ENCODE measurements at places on chromosomes 2 and 18.

- DNase-seq, result no peak
Observed at GRCh38 chr2:160507046-160507407, 13.4 kb upstream of the RBMS1 start.

DNA sequence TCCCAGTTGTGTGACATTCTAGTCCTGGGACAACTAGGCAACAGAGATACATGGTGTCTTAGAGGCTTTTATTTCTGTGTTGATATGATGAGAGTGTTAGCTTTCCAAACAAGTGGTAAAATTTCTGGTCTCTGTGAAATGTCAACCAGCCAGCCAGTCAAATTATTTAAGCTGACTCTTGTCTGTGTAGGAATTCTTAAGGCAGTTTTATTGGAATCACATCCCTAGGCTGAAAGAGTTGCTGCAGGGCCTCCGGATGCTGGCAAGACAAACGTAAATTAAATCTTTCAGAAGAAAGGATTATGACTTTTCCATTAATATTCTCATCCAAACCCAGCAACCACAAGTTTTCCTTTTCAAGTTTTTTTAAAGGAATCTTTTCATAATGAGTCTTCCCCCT is 44.6 kb downstream of the SERPINB7 start:
- DNase-seq, result no peak

GRCh38 chr2:62362561-62362960 is 143.4 kb downstream of the TMEM17 start:
- no peak for DNase-seq

DNA sequence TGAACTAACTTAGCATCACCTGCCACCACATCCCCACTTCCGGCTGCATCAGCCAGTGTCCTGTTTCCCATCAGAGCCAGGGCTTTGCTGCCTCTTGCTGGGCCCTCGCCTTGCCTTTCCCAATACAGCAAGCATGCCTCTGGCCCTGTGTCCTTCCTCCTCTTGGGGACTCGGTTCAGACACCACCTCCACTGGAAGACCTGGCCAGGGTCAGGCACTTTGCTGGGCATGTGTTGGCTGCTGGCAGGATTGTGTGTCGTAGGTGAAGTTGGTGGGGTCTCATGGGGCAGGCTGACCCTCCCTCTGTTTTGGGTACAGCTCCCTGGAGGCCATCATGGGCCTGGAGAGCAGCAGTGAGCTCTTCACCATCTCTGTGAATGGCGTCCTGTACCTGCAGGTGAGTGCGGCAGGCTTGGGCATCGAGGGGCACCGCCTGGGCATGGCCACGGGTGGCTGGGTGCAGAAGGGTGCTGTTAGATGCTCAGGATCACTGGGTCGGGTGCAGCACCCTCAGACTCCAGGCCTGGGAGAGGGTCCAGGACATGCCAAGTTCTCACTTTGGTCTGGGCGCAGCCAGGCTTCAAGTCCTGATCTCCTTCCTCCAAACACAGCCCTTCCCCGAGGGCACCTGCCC is 6.6 kb downstream of the ERFE start:
- DNase-seq, result no peak

DNA sequence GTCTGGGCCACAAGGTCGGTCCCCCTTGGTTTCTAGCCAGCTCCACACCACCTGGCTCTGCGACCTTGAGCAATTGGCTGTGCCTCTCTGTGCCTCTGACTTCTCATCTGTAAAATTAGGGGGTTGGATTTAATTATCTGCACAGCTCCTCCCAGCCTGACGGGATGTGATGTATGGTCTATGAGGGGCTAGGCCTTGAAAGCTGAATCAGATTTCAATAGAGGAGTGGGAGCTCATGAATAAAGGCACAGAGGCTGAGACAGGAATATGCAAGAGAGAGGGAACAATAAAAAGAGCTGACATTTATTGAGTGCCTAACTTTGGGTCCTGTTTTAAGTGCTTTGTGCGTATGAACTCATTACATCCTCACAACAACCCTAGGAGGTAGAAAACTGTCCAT is 104.7 kb downstream of the ALK start:
- DNase-seq, result no peak

DNA sequence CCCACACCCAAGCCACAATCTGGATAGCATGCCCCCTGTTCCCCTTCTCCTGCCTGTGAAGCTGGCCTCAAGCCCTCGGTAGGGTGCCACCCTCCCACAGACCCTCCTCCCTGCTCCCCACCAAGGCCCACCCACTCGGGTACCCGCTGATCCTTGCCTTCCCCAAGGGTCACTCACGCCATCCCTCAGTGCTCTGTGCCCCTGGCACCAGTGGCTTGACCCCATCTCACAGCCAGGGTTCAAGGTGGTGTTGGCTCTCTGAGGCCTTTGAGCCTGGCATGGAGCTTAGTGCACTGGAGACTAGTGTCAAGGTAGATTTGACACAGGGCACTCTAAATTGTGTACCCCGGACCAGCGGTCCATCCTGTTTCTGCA is 11.9 kb downstream of the ADRA2B start:
- DNase-seq, result no peak

- no peak for DNase-seq
Observed at GRCh38 chr18:69400253-69400975, at the start of gene DOK6. Gene DOK6 (plus strand): TSS chr18:69400888.

DNA sequence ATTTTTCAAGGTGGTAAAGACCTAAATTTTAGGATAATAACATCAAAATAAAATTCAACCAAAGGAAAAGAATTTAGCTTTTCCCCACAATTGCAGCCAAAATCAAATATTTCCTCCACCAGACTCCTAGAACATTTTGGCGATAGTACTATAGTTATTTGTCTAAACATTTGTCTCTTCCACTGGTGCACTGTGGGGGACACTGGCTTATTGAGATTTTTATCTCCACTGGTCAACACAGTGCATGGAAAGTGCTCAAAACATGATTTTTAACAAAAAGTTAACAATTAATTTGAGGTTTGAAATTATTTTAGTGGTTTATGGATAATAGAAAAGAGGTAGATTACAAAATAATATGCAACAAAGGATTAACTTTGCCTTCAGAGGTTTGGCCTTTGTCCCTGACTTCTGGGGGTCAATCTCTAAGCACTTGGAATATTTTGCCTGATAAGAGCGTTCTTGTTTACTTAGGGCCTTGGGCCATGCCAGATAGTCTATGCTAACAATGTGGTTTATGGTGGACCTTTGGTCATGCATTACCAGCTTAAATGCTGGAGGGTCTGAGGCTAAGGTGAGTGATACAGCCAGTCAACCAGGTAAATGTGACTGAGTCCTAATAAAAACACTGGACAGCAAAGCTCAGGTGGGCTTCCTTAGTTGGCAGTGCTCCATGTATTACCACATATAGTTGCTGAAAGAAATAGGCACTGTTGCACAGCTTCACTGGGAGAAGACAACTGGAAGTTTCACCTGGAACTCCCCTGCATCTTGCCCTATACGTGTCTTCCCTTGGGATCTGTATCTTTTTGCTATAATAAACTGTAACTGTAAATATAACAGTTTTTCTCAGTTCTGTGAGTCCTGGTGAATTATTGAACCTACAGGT is 67.2 kb upstream of the SATB2 start:
- DNase-seq, result no peak

DNA sequence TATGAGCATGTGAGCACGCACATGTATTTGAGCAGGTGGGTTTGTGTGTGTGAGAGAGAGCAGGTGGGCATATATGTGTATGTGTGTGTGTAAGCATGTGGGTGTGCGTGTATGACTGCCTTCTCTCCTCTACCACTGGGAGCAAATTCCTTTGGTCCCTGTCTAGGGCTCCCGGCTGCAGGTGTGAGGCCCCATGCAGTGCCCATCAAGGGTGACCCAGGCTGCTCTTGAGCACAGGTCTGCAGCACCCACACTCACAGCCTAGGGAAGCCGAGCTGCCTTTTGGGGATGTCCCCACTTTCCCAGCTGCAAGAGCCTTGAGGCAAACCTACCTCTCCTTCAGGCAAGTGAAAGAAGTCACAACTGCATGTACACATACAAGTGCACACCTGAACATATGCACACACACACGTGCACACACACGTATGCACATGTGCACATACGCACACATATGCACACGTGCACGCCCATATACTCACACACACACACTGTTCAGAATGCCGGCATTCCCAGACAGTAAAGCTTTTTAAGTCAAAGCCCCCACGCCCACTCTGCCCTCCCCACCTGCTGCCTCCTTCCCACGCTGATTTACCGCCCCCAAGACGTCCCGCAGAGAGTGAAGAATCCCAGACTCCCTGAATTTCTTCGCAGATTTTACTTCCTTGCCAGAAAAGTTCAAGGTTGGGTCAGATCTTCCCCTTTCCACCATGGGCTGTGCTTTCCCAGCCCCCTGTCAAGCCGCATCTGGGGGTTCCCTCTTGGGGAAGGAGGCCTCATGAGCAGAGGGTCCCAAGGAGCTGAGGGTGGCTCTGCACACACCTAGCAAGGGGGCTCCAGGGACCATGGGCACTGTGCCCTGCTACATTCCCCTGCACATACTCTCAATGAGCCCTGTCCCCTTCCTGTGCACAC is 170.6 kb downstream of the TWIST2 start:
- no peak for DNase-seq

GRCh38 chr18:3529601-3530000 is 79.6 kb downstream of the TGIF1 start:
- DNase-seq, result no peak

DNA sequence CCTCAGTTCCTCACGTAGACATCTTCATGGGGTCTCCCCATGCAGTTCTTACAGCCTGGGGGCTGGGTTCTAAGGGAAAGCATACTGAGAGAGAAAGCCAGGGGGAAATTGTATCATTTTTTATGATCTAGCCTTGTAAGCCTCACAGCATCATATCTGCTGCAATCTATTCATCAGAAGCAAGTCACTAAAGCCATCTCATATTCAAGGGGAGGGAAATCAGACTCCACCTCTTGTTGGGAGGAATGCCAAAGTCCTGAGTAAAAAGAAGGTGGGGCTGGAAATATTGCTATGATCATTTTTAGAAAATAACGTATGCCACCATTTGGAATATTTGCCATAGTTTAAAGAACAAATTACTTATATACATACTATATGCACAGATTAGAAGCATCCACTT is 304.6 kb downstream of the TXNL1 start:
- no peak for DNase-seq

DNA sequence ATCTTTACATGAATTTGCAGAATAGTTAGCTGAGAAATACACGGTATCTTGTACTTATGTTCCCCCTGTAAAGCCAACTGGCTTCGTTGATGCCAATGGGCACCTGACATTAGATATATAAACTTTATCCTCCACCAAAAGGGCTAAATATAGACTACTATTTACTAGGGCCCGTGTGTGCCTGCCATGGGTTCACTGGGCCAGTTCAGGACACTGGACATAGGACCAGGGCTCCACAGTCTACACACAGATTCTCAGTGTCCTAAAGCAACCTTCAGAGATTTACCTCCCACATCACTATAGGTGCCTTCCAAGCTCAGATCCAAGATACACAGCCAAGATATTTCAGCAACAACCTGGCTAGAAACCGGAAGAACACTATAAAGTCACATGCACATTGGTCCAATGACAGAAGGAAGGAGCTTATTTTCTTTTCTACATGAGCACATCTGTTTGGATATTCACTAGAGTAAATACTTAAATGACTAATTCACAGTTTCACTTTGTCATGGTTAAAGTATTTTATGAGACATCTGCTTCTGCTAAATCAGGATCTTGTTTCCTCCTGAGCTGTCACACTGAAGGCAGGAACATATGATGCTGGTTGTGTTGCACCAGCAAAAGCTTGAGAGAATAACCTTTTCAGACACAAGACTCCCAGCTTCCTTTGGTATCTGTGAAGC is 95.1 kb downstream of the MYO5B start:
- DNase-seq, result no peak

DNA sequence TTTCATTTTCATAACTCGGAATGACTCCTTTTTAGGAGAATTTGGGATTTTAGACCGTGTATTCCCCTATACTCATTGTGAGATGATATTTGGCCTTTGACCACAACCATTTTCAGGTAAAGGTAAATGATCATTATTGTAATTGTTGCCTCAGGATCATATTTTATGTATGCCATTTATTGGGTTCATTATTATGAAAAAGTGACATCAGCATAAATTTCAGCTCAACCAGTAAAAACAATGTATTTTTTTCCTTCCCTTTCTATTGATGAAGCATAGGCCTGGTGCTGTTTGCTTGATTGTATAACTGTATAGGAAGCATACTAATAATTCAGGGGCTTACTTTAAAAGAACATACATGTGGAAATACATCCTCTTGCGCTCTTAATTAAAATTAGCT is 832.9 kb upstream of the FANCL start:
- no peak for DNase-seq

All from cortex of kidney (tissue), 1 donor.